ENCODE measurements at places on chromosomes 4 and X. TPM values are rescaled to one million over a fixed set of nuclear protein-coding genes. Genes with fewer than 3 reads are reported as not detected.

DNA sequence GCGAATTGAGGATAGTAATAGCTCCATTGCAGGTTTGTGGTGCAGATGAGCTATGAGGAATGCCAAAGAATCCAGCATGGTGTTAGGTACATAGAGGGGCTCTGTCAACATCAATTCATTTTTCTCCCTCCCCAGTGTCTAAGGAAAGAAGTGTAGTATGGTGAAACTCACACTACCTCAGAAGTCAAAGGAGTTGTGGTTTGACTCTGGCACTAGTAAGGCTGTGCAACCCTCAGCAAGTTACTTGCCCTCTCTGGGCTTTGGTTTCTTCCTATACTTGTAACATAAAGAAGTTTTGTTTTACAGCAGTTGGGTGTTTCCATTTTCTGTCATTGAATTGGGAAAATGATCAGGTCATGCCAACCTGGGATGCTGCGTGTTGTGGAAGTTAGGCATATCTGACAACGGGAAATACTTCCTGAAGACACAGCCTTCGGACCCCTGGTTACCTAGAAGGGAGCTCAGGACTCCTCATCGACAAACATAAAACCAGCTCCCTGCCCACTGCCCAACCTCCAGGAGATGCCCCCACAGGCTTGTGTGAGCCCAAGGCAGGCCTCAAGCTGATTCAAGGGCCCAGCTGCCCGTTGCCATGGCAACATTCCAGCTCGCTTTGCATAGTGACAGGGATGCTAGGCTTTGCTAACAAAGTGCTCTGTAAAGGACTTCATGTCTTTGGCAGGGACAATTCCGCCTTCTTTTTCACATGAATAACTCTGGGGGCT, 71.4 kb downstream of the RTL5 start:
- H3K4me1 ChIP-seq = no peaks in the 10 kb centered on the region
- H3K27me3 ChIP-seq = peaks cover 58% of the 10 kb centered on the region
- no peak for DNase-seq
- H3K27ac ChIP-seq = no peak overlapping the region

DNA sequence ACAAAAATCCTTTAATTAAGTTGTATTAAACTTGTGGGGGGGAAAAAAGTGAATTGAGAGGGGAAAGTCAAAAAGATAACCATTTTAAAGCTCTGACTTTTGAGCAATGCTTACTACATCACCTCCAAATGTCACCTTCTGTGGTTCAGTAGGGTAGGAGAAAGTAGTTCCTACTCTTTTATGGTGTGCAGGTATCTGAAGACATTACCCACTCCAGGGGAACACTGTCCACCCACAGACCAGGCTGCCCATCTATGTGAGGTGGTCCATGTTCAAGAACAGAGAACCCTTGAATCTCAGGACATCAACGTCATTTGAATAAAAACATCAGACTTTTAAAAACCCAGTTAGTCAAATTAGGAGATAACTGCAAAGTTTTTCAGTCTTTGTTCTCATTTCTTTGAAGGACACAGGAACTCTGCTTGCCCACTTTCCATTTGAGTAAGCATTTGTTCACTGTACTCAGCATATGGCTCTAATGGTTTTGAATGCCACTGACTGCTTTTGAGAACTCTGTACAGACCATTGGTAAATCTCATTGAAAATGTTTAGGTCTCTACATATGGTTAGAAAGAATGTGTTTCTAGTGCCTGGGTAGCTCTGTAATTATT, 18.4 kb downstream of the NMU start:
- DNase-seq = no peak
- peak overlapping the region; percentile 40 for H3K27ac ChIP-seq
- peaks cover 21% of the 10 kb centered on the region for H3K27me3 ChIP-seq
- H3K36me3 ChIP-seq = no peaks in the 10 kb centered on the region

DNA sequence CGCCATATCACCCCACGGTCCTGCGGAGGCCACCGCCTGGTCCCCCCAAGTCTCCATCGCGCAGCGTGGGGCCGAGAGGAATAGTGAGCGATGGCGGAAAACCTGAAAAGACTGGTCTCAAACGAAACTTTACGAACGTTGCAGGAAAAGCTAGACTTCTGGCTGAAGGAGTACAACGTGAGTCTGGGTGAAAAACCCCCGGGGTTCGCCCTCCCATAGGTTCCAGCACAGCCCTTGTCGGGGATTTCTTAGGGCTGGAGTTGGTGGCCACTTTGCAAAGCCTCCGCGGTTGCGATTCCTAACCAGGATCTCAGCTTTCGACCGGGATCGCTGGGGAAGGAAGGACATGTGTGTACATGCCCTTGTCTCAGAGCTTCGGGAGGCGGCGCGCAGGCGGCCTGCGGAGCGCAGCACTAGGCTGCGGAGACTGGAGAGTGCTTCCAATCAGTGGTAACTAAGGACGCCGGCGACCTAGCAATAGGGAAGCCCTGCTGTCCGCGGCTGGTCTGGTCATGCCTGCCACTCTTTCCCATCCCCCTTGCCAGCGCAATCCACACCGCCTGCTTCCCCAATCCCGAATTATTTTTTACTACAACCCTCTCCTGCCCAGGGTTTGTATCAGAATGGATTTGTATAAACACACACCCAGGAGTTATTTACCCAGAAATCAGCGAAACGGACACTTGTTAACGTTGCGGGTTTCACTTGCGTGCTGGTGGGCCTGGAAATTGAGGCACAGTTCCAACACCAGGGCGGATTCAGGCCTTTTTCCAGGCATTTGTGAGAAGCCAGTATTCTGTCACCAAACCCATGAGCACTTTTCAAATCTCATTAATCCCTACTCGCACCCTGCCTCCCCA, 741 bp downstream of the SPATA18 start:
- H3K27ac ChIP-seq = no peak overlapping the region
- H3K36me3 ChIP-seq = no peaks in the 10 kb centered on the region
- H3K4me1 ChIP-seq = peaks cover 9% of the 10 kb centered on the region
- peak overlapping the region; percentile 73 for H3K4me3 ChIP-seq

DNA sequence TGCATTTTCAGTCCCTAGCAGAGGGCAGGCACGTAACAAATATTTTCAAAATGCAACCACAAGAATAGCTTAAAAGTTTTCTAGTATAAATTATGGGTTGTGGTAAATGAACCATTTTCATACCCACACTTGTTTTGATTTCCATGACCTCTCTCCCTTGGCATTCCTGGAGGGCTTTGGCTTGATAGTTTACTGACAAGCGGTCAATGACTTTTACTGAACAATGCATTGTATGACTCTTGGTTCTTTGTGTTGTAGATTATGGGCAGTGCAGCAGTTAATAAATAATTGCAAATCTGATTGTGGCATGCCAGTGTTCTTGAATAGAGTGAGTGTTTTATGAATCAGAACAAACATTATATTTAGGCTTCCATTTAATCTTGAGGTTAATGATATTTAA, 285.2 kb upstream of the ARX start:
- no peak for DNase-seq
- peaks cover 5% of the 10 kb centered on the region for H3K27me3 ChIP-seq
- no peaks in the 10 kb centered on the region for H3K4me1 ChIP-seq
- no peak overlapping the region for H3K27ac ChIP-seq
- H3K36me3 ChIP-seq = no peaks in the 10 kb centered on the region

DNA sequence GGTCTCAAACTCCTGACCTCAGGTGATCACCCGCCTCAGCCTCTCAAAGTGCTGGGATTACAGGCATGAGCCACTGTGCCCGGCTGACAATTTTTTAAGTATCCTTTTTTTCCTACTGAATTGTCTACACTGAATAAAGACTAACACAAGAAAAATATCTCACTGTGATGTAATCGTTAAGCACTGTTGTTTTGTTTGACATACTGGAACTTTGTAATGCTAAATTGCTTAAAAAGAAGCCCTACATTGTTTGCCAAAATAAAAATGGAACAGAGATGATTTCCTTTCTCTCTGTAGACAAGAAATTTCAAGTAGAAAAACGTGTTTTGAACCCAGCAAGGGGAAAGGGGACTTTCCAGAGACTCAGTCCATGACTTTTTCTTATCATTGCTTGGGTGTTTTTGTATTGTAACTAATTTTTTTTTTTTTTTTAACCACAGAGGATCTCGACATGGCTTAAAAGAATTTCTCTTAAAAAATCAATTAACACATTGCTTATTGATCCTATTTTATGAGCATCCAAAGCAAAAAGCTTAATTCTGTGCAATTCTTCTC, 74.9 kb downstream of the TMEM156 start:
- peaks cover 27% of the 10 kb centered on the region for H3K36me3 ChIP-seq
- peak overlapping the region; percentile 56 for H3K4me3 ChIP-seq
- peak overlapping the region; percentile 98 for H3K27ac ChIP-seq

DNA sequence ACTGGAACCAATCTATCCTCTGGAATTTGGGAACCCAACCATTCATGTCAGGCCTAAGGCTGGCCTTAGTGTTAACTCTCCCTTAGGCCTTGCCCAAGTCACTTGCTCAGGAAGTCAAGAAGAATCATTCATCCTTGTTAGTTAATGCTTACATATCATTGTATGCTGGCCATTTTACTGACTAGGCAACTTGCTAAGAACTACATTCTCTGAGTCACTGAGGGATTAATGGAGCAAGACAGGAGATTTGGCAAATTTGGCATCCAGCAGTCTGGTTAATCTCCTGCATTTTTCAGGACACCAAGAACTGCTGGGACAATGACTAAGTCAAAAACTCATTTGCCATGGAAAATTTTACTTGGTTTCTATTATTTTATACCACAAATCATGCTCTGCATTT, 115.8 kb upstream of the DDIT4L start:
- peaks cover 3% of the 10 kb centered on the region for H3K27me3 ChIP-seq
- no peak overlapping the region for H3K4me3 ChIP-seq
- DNase-seq = no peak
- H3K27ac ChIP-seq = no peak overlapping the region

- H3K4me3 ChIP-seq = no peak overlapping the region
- peaks cover 10% of the 10 kb centered on the region for H3K27me3 ChIP-seq
- DNase-seq = no peak
- no peaks in the 10 kb centered on the region for H3K4me1 ChIP-seq
These were observed 922.5 kb downstream of the RPA4 start for GRCh38 chrX:97806238-97806637.

GRCh38 chrX:20212486-20213089, 54.1 kb downstream of the RPS6KA3 start:
- H3K27ac ChIP-seq = no peak overlapping the region
- no peak for DNase-seq
- peak overlapping the region; percentile 25 for H3K4me3 ChIP-seq

- H3K27ac ChIP-seq = no peak overlapping the region
- DNase-seq = peak; percentile 7
- H3K27me3 ChIP-seq = peaks cover 11% of the 10 kb centered on the region
- no peak overlapping the region for H3K4me3 ChIP-seq
- H3K36me3 ChIP-seq = peaks cover 4% of the 10 kb centered on the region
These were observed 546.9 kb downstream of the BCOR start for GRCh38 chrX:39550795-39551361.

GRCh38 chr4:144174401-144175067, 34.0 kb upstream of the GYPA start:
- peak overlapping the region; percentile 25 for H3K4me3 ChIP-seq
- H3K36me3 ChIP-seq = no peaks in the 10 kb centered on the region
- H3K27ac ChIP-seq = peak overlapping the region; percentile 96
- peak; percentile 39 for DNase-seq
- no peaks in the 10 kb centered on the region for H3K27me3 ChIP-seq
- peaks cover 27% of the 10 kb centered on the region for H3K4me1 ChIP-seq

DNA sequence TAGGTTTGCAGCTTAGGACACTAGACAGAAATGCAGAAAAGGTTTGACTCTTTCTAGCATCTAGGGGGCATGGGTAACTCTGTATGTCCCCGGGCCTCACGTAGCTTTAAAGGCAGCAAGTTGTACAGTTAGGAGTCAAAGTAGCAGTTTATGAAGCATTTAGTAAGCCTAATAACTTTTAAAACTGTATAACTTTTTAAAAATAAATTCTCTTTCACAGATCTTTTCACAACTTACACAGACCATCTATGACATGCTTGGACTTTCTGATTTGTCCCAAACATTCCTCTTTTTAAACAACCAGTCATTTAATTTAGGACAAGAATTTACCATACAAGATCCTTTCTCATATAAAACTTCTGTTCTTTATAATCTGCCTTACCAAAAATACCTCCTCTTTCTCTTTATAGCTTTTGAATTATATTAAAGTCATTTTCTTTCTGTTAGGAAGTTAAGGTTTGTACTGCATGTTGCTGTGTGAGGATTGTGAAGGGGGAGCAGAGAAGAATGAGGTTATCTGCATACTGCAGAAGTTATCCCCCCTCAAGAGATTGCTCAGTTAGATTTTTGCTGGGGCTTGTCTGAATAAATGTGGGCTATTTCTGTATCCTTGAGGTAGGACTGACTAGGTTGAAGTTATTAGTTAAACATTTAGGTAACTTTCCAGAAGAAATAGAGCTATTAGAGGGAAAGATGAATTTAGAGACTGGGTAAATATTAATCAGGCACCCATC, 94.3 kb downstream of the CPE start:
- H3K4me1 ChIP-seq = no peaks in the 10 kb centered on the region
- no peak for DNase-seq
- H3K27me3 ChIP-seq = no peaks in the 10 kb centered on the region
- no peak overlapping the region for H3K4me3 ChIP-seq
- no peak overlapping the region for H3K27ac ChIP-seq

- no peak for DNase-seq
- H3K4me3 ChIP-seq = no peak overlapping the region
- peaks cover 55% of the 10 kb centered on the region for H3K27me3 ChIP-seq
- H3K27ac ChIP-seq = no peak overlapping the region
These were observed 84.1 kb downstream of the DGKK start for GRCh38 chrX:50386520-50386919.

DNA sequence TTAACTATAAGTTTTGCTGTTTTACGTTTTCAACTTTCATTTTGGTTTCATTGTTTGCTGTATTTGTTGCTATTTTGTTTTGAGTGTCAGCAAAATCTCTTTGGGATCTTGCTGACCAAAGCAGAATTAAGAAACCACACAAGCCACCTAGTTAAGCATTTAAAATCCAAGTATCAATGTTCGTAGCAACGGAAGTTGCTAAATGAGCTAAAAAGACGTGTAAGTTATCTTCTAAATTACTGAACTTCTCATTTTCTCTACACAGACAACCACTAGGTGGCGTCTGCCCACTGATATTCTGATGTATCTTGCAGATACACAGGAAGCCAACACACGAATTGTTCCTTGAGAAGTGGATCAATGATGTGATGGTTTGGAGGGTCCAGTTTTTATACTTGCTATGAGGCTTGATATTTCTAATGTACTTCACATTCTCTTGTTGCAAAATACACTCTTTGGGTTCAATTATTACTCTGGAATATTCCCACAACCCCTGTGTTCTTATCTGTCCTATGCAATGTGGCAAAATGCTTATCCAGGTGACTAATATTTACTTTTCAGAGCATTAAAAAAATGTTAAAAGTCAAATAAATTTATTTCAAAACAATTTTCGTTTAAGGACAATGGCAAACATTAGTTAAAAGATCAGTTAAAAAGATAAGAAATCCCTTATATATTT, 250.5 kb downstream of the TECRL start:
- H3K4me1 ChIP-seq = no peaks in the 10 kb centered on the region
- H3K36me3 ChIP-seq = no peaks in the 10 kb centered on the region
- no peak overlapping the region for H3K27ac ChIP-seq
- peak; percentile 51 for DNase-seq
- peak overlapping the region; percentile 55 for H3K4me3 ChIP-seq

Gene CCNA2
- total RNA-seq = 74.8 TPM

Gene FGF5
- not detected for total RNA-seq

Gene PPEF2
- not detected for total RNA-seq

Gene SMIM43
- not detected for total RNA-seq

Gene ASMT
- 0.70 TPM for total RNA-seq

Gene ZDHHC15
- 0.44 TPM for total RNA-seq

Gene GALNT7
- 10.1 TPM for total RNA-seq

Gene HPSE
- total RNA-seq = 15.3 TPM

Gene ADAM29
- total RNA-seq = not detected

Gene ELK1
- total RNA-seq = 82.7 TPM

Gene SMARCA1
- 0.36 TPM for total RNA-seq
